Motor neuron (in vitro differentiated cells): ENCODE measurements at places on chromosomes 11 and 22.

DNA sequence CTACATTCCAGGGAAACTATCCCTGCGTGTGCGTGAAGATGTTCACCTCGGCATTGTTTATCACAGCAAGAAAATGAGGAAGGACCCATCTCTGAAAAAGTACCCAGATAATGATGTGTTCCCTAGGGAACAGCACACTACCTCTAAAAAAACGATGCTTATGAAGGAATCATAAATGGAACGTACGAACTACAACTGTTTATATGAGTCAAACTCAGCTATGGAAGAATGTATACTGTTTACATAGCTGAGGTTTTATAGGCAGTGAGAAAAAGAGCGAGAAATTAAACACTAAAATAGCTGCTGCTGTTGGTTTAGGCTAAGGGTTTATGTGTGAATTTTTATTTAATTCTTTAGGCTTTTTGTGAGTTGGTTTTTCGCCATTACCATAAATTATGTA, 48.9 kb downstream of the APOL1 start:
- ATAC-seq = peak; percentile 29

DNA sequence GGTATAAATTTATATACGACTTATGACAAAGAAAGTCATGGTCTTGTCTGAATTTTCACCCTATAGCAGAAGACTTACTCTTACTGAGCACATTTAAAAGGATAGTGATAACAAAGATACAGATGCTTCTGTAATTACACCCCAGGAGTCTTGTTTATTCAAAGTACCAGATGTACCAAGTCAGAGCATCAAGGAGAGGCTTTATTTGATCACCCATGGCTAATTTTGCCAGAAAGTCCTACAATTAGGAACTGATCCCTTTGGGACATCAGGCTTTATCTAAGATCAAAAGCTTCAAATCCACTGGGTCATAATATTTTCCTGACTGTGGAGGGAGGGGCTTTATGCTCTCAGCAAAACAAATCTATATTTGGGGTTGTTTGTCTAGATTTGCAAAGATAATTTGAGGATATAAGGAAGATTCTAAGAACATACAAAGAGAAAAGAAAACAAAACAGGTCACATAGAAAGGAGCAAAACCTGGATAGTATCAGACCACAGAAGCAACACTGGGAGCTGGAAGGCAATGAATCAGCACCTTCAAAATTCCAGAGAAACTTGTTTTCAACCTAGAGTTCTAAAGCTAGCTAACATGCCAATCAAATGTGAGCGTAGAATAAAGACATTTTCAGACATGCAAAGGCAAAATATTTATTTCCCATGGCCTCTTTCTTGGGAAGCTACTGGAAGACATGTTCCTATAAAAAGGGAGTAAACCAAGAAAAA, 124.8 kb upstream of the CSNK2A3 start:
- ATAC-seq = no peak

- ATAC-seq = no peak
Measured at GRCh38 chr11:69664901-69665300, 10.3 kb downstream of the LTO1 start.

DNA sequence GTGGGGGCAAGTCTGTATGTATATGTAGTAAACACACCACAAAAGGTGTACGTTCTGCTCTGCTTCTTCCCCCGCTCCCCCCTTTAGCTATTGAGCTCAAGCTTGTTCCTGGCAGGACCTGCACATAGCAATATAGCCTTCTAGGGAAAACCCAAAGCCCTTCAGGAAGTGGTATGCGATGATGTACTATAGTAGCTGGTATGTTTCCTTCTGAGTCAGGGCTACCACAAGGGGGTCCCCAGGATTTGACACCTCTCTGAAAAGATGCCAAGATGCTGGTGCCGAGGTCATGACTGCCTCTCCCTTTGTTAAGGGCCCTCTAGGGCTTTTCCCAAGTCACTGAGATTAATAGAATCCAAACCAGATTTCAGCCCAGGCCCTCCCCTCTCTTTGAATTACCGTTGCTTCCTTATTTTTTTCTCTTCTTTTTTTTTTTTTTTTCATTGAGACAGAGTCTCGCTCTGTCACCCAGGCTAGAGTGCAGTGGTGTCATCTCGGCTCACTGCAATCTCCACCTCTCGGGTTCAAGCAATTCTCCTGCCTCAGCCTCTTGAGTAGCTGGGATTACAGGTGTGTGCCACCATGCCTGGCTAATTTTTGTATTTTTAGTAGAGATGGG, 268.4 kb downstream of the ETS1 start:
- no peak for ATAC-seq

DNA sequence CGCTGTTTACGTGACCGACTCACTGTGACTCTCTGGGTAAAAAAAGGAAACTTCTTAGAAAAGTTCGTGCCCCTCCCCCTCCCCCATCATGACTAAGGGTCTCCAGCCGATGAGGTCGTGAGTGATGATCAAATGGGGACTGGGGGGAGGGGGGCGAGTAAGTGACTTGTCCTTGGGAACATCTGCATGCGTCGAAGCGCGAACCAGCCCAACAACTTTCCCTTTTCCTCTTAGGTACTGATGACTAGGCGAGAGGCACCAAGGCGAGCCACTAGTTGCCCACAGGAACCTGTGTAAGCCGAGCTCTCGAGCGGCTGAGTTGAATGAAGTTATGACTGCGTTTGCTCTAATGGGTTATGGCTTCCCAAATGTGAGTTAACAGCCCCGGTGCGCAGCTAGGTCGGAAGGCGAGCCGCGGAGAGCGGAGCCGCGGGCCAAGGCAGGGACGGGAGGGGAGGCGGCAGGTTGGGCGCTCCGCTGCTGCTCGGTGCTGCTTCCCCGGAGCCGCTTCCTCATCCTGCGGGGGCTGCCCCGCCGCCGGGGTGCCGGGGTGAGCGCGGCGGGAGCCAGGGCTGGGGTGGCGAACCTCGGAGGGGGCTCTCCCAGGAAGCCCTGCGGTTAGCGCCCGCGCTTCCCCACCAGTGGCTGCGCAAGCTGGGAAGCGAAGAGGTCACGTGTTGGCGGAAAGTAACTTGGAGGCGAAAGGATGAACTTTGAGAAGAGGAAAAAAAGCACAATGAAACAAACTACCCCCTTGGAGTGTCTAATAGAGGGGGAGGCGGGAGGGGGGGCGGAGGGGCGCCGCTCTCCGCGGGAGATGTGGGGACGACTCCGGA, 22.1 kb upstream of the BDNF start:
- peak; percentile 2 for ATAC-seq

DNA sequence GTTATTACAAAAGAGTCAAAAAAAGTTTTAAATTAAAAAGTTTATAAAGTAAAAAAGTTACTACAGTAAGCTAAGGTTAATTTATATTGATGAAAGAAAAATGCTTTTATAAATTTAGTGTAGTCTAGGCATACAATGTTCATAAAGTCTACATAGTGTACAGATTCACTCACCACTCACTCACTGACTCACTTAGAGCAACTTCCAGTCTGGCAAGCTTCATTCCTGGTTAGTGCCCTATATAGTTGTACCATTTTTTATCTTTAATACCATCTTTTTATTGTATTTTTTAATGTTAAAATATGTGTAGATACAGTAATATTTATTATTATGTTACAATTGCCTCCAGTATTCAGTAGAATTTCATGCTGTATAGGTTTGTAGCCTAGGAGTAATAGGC, 2.6 kb upstream of the MMP10 start:
- no peak for ATAC-seq

GRCh38 chr11:57460022-57460757, at the start of gene RTN4RL2:
TSS of gene RTN4RL2 (plus strand) at chr11:57460528. CDS start at chr11:57460866, 338 bp downstream.
- ATAC-seq = peak; percentile 52

DNA sequence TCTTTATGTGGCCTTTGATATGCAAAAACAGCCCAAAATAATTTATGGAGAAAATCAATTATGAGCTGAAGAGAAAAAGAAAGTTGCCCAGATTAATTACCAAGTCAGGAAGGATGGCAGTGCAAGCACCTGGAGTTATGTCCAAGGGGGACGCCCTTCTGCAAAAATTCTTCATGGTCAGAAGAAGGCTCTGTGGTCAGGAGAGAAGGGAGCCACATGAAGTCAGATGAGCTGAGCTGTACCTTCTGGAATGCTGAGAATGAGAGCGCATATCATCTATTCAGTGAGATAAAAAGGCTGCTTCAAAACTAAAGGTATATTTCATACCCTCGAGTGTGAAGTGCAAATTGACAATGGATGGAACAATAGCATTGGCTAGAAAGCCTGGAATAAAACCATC, 607.4 kb downstream of the NTM start:
- ATAC-seq = no peak

DNA sequence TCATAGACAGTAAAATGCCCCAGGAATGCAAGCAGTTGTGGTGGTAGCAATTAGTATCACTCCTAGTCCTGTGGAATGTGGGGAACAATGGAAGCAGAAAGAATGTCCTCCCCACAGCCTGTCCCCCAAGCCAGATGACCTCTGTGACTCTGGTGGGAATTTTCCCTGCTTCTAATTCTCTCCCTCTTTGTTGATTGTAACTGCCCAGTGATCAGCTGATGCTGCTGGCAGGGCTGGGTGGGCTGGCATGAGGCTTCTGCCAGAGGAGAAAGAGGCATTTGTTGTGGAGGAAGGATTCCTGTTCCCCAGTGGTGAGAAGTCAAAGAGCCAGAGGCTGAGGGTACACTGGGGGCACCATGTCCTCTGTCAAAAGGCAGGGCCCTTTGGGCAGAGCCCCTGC, 116.7 kb upstream of the NCAM1 start:
- peak; percentile 70 for ATAC-seq

- ATAC-seq = no peak
Measured at GRCh38 chr11:94519478-94520084, 7.3 kb downstream of the C11orf97 start.

- peak; percentile 21 for ATAC-seq
Measured at GRCh38 chr22:29734838-29735237, 15.0 kb downstream of the CABP7 start.

GRCh38 chr11:12695873-12696272, 21.7 kb downstream of the TEAD1 start:
- no peak for ATAC-seq

DNA sequence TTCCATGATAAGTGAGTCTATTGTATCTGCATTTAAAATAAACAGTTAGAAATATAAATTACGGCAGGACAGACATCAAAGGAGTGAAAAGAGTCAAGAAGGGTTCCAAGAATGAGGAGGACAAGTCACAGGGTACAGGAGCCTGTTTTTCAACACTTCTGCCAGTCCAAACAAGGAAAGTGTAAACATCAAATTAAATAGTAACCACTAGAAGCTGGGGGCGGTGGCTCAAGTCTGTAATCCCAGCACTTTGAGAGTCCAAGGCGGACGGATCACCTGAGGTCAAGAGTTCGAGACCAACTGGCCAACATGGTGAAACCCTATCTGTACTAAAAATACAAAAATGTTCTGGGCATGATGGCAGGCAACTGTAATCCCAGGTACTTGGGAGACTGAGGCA, 219.6 kb downstream of the LUZP2 start:
- ATAC-seq = no peak

- ATAC-seq = no peak
Measured at GRCh38 chr11:32549611-32550187, 33.9 kb upstream of the EIF3M start.

GRCh38 chr11:116895048-116895757, 57.8 kb upstream of the APOA1 start:
- ATAC-seq = no peak

DNA sequence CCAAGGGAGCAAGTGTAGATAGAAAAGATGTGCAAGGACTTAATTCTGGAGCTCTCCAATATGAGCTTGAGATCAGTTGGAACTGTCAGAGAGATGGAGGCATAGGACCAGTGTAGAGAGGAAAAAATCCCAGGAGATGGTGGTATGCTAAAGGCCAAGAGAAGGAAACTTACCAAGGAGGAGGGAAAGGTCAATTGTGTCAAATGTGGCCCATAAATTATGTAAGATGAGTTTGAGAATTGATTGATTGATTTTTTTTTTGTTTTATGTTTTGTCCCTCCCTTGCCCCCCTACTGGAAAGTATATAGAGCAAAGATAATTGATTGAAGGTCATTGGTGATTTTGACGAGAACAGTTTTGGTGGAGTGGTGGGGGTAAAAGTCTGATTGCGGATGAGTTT, 2.8 kb upstream of the USP2 start:
- no peak for ATAC-seq

DNA sequence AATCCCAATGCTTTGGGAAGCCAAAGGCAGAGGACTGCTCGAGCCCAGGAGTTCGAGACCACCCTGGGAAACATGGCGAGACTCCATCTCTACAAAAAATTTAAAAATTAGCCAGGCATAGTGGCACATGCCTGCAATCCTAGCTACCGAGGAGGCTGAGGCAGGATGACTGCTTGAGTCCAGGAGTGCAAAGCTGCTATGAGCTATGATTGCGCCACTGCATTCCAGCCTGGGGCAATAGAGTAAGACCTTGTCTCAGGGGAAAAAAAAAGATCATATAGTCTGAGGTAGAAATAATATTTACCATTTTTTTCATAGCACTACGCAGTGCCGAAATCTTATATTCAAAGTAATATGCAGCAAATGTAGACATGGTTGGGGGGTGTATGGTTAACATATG, 47.8 kb downstream of the MRTFA start:
- ATAC-seq = no peak
